CD4-positive, alpha-beta memory T cell (primary cell): ENCODE measurements at places on chromosomes 4 and X. TPM values are rescaled to one million over a fixed set of nuclear protein-coding genes. Genes with fewer than 3 reads are reported as not detected.

ZFP92 gene
- total RNA-seq = 0.55 TPM

CC2D2A gene
- 0.22 TPM for total RNA-seq

HGFAC gene
- total RNA-seq = not detected

BTC gene
- total RNA-seq = not detected

KLHL8 gene
- 11.0 TPM for total RNA-seq

DCAF16 gene
- 74.9 TPM for total RNA-seq

GPC4 gene
- total RNA-seq = not detected

GAR1 gene
- 13.7 TPM for total RNA-seq
